ENCODE measurements at places on chromosomes 16 and 17.

DNA sequence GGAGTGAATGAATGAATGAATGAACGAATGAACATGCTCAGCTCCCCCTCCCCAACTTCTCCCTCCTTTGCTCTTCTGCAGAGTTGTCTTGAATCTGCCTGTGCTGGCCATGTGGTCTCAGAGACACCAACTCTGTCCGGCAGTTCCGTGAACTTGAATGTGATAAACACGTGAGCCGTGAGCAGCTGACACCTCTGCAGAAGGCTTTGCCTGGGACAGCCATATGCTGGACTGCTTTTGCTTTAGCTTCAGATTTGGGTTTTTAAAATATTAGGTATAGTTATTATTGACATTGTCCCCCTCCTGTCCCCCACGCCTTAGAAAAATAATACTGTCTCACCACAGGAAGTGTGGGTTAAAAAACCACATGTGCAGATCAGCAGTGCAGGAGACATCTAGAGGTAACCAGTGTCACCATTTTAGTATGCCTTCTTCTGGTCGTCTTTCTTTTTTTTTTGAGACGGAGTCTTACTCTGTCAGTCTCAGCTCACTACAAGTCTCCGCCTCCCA is 83.8 kb downstream of the ABCC1 start:
- no peak for DNase-seq

- no peak for DNase-seq
These were observed 7.7 kb upstream of the ZG16 start for GRCh38 chr16:29770250-29770929.

DNA sequence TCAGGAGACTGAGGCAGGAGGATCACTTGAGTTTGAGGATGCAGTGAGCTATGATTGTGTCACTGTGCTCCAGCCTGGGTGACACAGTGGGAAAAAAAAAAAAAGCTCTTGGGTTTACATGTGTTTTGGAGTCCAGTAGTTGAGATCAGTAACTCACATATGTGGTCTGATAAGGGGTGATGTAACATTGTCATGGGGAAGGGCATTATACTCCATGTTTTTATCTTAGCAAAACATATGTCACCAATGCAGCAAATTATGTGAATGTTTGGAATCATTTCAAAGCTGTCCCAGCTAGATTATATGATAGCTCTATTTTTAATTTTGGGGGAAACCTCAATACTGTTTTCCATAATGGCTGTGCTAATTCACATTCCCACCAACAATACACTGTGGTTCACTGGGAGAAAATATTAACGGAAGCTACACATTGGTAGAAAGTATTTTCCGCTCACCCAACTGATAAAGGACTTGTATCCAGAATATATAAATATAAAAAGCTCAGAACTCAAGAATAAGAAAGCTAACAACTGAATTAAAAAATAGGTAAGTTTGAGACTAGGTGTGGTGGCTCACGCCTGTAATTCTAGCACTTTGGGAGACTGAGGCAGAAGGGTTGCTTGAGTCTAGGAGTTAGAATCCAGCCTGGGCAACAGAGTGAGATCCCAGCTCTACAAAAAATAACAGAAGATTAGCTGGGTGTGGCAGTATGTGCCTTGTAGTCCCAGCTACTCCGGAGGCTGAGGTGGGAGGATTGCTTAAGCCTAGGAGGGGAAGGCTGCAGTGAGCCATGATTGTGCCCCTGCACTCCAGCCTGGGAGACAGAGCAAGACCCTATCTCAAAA is 224.1 kb upstream of the TBX2 start:
- no peak for DNase-seq

DNA sequence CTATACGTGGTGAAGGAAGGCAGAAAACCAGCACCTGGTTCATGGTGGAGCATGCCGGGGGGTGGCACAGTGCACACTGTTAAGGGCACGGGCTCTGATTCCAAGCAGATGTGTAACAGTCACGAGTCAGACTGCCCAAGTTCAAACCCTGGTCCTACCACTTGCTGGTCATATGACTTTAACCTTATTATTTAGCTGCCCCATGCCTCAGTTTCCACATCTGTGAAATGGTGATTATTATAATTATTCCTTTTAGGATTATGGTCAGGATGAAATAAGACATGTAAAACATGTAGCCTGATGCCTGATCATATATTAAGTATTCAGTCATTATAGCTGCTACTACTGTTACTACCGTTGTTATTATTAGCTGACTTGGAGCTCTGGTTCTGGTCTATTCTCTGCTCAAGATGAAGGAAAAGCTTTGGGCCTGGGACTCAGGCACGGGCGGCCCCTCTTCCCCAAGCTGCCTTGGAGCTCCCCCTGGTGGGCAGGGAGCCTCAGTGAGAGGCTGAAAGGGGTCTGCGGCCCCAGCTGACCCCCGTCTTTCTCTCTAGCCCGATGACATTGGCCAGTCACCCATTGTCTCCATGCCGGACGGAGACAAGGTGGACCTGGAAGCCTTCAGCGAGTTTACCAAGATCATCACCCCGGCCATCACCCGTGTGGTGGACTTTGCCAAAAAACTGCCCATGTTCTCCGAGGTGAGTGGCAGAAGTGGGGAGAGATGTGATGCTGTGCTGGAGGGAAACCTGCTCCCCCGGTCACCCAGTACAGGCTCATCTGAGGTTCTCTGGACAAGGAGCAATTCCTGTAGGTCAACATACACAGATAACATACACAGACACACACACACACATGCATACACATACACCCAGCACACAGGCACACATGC is 14.0 kb downstream of the NR1D1 start:
- no peak for DNase-seq

DNA sequence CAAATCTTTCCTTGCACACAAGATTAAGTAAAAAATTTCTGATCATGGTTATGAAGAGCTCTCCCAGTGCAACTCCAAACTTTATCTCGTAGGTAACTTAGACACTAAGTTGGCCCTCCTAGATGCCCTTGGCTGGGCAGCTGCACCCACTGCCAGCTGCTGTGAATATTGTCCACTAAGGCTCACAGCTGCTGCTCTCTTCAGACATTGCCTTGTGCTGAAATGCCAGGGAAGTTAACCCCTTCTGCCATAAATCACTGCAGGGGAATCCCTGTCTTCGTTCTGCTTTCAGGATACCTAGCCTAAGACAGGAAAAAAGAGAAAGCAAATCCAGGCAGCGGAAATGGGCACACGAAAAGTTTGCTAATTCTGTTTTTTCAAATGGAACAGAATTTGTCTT is 106.4 kb downstream of the IRX5 start:
- DNase-seq = no peak

GRCh38 chr16:73199214-73199613 is 151.3 kb upstream of the ZFHX3 start:
- DNase-seq = no peak

- DNase-seq = no peak
These were observed 440.6 kb downstream of the HS3ST3B1 start for GRCh38 chr17:14741491-14741890.

DNA sequence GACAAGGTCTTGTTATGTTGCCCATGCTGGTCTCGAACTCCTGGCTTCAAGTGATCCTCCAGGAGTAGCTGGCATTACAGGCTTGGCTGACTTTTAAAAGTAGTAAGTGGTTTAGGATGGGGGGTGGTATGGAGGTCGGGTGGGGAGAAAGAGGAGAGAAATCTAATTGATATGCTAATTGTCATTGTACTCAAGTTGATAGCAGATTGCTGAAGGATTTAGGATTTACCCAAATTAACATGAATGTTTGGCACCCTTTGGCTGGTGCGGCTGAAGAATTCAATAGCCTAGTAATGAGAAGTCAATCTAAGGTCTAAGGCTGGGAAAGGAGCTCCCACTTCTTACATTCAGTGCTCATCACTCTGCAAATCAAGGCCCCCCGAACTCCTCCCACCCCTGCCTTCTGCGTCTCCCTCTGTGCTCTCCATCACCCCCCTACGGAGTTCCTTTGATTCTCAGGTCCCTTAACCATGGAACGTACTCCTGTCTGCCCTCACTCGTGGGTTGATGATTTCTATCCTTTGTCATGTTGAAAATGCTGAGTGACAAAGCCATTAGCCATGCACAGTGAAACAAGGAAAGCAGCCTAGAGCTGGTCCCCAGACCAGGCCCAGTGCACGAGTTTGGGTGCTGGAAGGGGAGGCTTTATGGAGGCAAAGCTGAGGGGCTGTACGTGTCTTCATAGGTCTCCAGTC is 17.3 kb downstream of the CDH13 start:
- DNase-seq = no peak

GRCh38 chr17:56172517-56172982 is 19.3 kb downstream of the ANKFN1 start:
- DNase-seq = no peak

DNA sequence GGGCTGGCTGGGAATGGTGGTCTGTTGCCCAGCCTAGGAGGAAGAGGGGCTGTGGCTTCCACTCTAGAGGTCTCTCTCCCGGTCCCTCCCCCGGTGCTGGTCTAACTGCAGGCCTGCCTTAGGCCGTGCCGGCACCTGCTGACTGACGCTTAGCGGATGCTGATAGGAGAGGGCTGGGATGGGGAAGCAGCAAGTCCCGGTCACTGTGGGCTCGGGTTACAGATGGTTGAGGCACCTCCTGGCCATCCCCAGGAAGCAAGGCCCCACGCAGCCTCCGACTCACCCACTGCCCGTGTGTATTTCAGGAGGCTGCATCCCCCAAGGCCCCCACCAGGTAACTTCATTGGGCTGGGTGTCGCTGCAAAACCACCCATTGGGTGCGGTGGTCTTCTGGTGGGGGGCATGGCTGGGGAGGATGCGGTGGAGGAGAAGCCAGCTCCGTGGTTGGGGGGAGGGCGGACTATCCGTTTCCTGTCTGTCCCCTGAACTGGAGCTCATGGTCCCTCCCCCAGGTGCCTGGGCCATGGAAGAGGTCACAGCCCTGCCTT is 278.9 kb downstream of the SEC14L1 start:
- DNase-seq = no peak

- no peak for DNase-seq
These were observed 45.3 kb downstream of the REXO5 start for GRCh38 chr16:20851601-20852000.

All from activated CD4-positive, alpha-beta T cell treated with anti-CD3 and anti-CD28 coated beads, Interleukin-2, amount 50 U/mL, for 24 hours (primary cell).